CD8-positive, alpha-beta T cell (primary cell): ENCODE measurements at places on chromosomes 1 and 21.

DNA sequence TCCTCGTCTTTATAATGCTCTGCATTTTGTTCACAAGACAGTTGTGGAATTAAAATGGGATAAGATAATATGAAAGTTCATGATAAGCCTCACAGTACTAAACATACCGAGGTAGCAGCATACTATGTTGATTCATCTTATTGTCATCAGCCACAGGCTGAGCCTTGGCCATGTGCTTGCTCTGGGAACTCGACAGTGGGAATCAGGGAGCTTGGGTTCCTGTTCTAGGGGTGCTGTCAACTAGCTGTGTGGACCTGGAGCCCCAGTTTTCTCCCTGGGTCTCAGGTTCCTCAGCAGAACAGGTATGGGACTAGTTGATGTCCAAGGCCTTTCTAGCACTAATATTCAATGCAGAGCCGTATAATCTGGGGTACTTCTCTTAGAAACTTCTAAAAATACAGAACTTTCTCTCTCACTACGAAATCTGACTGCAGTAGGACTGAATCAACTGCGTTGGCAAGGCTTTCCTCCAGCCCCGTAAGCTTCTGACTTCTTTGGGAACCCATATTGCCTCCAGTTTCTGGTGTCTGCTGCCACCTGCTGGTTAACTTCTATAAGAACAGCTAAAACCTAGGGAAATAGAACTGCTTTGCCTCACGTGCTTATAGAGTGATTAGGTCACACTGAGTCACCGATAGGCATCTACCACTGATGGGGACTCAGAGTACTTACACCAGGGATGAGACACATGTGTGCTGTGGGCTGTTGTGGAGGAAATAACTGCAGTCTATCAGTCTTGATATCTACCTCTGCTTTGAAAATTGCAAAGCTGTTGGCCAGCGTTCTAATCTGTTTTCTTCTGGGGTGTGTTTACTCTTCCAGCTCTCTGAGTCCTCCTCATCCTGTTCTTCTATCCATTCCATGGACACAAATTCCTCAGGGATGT lies 110.9 kb downstream of the RGL1 start:
- peak; percentile 64 for DNase-seq

GRCh38 chr1:117826540-117827078 lies 102.8 kb downstream of the GDAP2 start:
- DNase-seq: no peak

DNA sequence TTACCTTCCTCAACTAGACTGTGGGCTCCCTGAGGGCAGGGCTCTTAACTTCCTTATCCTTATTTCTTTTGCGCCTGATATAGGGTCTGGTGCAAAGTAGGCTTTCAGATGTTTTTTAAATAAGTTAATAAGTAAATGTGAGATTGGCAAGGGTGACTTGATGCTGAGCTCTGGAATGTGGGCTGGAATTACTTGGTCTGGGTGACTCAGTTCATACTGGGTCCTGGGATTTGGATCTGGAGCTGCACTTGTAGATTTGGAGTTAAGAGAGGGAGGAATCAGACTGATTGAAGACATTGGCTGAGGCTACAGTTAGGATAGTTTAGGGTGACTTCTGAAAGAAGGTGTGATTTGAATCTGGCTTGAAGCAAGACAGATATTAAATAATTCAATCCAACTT lies 190.9 kb downstream of the GIPC2 start:
- DNase-seq: no peak

GRCh38 chr21:43193651-43194302 lies 25.0 kb downstream of the CRYAA start:
- DNase-seq: no peak

DNA sequence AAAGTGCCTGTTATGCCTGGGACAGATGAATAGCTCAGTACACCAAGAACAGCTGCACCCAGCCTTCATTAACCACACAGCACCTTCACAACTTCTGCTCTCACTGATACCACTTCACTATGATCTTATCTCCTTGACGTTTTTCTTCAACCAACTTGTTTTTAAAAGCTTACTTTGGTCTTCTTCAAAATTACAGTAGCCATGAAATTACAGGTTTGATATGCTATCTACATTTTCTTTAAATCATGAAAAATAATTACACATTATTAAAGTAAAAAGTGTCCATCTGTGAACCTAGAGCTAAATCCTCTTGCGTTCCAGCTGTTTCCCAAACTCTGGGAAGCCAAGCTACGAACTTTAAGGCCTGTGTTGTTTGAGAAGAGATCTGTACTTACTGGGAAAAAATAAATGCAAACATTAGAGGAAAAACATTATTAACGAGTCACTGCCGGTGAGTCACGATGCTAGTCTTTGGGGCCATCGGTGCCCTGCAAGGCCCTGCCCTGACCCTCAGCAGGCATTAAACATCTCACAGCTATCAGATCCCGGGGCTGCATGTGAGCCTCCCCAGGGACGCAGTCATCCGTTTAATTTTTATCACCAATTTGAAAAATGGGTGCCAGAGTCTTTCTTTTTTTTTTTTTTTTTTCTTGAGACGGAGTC lies 56.3 kb upstream of the GPR153 start:
- DNase-seq: no peak
